Thoracic aorta (tissue), 2 donors: ENCODE measurements at places on chromosomes 12 and 14. TPM values are rescaled to one million over a fixed set of nuclear protein-coding genes. Genes with fewer than 3 reads are reported as not detected.

GRCh38 chr12:22626406-22626805 lies 1.4 kb downstream of the ETNK1 start:
- H3K27ac ChIP-seq: peak overlapping the region; percentile 94
- H3K4me3 ChIP-seq: peak overlapping the region; percentile 94
- peaks cover 40% of the 10 kb centered on the region for H3K4me1 ChIP-seq
- no peak for DNase-seq
- no peaks in the 10 kb centered on the region for H3K36me3 ChIP-seq

DNA sequence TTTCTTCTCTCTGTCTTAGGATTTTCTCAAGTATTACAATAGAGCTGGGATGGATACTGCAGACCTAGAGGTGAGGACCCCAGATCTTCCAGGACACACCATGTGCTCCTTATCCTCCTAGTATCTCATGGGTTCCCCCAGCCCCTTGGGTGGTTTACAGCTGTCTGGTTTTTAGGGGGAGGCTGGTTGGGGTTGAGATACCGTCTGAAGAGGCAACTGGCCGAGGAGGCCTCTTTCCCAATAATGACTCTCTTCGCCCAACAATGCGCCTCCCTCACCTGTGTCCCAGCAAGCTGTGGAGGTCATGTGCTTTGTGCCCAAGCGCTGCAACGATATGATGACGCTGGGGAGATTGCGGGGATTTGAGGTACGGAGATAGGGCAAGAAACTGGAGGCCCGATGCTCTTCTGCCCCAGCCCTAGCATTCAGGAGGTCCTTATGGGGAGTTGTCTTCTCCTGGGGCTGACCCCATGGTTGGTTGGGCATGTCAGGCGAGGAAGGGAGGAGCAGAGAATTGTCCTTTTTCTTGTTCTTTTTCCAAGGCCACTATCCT lies 3.8 kb downstream of the ARHGEF25 start:
- no peak overlapping the region for H3K27ac ChIP-seq
- H3K4me3 ChIP-seq: no peak overlapping the region
- H3K36me3 ChIP-seq: peaks cover 28% of the 10 kb centered on the region
- H3K27me3 ChIP-seq: no peaks in the 10 kb centered on the region
- DNase-seq: no peak
- H3K4me1 ChIP-seq: peaks cover 11% of the 10 kb centered on the region

The MYBPC1 gene
- 1.5 TPM for total RNA-seq

DNA sequence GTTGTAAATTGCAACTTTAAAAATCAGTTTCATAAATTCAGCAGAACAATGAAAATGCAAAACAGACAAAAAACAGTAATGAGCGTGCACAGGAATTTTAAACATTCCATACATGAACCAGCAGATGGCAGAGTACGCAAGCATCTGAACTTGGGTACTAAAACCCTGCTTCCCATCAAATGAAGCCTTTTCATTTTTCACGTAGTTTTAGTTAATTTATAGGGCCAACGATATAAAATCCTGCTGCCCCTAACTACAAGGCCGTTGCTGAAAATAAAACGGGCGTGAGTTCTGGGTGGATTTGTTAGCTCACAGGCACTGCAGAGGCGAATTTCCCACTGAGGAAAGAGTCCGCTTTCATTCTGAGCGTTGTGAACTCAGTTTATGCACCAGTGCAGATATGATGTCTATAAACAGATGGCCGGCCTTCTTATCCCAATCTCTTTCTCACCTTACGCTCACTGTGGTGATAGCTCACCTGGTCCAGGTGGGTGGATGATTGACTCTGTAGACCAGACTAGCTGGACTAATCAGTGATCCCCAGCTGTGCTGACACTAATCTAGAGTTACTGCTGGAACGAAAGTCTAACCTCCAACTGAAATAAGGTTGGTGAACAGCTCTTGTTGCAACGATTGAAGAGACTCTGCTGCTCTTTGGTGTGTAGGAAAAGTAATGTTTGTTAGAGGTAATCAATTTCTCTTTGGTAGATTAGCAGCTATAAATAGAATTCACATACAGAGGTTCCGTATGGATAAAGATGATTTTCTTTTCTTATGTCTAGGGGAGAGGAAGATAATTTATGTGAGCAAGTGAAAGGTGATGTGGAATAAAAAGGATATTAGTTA lies 89.2 kb downstream of the PDZRN4 start:
- peaks cover 6% of the 10 kb centered on the region for H3K4me1 ChIP-seq
- no peak for DNase-seq
- H3K27ac ChIP-seq: no peak overlapping the region
- H3K36me3 ChIP-seq: no peaks in the 10 kb centered on the region
- no peaks in the 10 kb centered on the region for H3K27me3 ChIP-seq
